AG08396 (cell line): ENCODE measurements at places on chromosomes 2 and 18.

DNA sequence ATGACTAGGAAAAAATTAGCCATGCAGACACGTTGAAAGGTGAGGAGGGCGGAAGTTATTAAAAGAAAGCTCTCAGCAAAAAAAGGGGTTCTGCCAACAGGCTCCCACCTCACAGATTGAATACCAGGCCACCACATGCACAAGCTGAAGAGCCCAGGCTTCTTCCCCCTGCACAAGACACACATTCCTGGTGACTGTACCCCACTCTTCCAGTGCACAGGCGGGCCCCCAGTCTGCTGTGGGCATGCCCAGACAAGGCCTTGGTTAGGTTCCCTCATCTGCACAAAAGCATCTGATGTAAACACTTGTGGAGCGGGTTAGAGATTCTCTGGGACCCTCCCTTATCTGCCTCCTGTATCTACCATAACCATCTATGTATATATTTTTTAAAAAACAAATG, 81.7 kb downstream of the AGPS start:
- no peak for DNase-seq

- DNase-seq: no peak
Measured at GRCh38 chr2:104745846-104746245, 108.1 kb upstream of the POU3F3 start.

DNA sequence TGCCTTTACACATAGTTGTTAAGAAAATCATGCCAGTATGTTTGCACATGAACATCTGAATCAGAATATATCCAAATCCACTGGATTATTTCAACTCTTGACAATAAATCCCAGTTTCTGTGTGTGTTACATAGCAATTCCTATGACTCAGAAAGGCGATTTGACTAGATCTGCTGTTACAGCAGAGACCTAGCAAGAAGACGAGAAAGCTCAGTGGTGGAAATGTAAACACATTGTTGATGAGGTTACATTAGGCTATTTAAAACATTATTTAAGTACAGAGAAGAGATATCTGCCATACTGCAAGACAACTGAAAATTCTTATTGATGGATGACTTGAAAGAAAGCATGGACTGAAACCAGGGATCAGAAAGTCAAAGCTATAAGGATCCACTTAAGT, 73.0 kb upstream of the SMIM21 start:
- no peak for DNase-seq

DNA sequence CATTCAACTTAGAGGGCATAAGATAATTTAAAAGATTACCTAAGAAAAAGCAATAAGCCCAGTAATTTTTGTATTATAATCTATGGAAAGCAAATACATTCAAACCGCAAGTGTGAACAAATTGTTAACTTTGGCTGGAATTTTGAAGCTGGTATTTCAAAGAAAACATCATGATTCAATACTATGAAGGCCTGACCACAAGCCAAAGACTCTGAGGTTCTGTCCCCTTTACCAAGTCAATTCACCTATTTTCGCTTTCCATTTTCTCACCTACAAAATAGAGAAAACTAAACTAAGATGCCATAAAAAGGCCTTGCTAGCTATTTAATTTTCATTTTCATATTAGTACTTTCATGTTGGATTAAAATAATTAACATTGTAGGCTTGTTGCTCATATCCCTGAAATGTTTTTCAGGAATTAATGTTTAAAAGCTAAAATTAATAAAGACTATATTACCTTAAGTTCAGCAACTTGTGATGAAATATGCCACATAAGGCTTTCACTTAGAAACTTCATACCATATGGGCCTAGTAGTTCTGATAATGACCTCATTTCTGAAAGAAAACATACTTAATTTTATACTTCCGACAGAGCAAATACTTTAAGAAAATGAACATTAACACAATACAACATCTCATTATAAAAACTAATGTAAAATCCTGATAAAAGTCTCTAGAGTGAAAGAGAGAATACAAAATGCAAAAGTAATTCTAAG, 85.7 kb upstream of the FRZB start:
- DNase-seq: no peak

DNA sequence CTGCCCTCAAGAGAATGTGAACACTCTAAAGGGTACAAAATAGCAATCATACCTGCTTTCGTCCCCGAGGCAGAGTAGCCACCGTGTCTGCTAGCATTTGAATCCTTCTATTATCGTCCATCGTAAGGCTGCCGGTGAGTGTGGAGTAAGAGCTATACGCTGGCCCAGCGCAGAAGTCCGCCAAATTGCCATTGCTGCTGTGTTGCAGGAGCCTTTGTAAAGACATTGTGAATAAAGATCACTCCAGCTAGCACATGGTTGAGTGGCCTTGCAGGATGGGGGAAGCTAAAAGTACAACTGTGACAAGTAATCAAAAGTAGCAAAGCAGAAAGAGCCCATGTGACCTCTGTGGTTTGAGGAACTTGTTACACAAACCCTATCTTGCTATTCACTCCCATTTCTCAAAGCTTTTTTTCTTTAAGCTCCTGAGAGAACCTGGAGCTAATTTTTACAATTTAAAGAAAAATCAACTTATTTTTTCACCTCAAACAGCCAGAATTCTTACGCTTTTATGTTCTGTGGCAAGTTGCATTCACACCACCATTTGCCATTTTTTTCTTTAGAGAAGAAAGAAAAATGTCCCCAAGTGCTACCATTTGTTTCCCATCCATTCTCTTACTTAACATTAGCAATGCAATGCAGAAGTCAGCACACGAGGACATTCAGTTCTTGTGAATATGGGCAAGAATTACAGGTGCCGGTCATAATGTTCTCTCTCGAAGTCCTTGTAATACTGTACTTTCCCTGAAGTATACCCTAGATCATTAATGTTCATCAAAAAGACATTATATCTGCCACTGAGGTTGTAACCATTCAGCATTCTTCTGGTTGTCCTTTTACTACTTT, at the start of gene CYTIP:
TSS of gene CYTIP (minus strand) at position 295 of the 846 bp plus-strand sequence. CDS start at position 226, 69 bp downstream.
- no peak for DNase-seq

- DNase-seq: no peak
Measured at GRCh38 chr18:48452861-48453323, 43.7 kb upstream of the ZBTB7C start.

- DNase-seq: peak; percentile 41
Measured at GRCh38 chr2:64622443-64623241, 31.1 kb downstream of the SERTAD2 start.

DNA sequence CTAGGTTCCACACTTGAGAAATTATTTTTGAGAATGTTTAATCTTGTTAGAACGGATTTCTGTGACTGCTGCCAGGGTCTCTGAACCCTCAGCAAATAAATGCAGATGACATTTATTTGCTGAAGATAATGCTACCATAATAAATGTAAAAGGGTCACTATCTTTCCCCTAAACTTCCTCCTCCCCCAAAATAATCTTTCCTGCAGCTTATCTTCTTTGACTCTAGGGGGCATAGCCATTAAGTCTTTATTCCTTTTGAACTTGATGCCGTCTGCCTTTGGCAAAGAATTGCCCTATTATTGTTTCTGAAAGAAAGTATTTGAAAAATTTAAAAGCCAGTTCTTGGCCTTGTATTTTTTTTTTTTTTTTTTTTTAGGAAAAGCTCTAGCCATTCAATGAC, 63.6 kb upstream of the ACSL3 start:
- peak; percentile 30 for DNase-seq

GRCh38 chr2:235852526-235852920, 315.7 kb downstream of the GBX2 start:
- no peak for DNase-seq

DNA sequence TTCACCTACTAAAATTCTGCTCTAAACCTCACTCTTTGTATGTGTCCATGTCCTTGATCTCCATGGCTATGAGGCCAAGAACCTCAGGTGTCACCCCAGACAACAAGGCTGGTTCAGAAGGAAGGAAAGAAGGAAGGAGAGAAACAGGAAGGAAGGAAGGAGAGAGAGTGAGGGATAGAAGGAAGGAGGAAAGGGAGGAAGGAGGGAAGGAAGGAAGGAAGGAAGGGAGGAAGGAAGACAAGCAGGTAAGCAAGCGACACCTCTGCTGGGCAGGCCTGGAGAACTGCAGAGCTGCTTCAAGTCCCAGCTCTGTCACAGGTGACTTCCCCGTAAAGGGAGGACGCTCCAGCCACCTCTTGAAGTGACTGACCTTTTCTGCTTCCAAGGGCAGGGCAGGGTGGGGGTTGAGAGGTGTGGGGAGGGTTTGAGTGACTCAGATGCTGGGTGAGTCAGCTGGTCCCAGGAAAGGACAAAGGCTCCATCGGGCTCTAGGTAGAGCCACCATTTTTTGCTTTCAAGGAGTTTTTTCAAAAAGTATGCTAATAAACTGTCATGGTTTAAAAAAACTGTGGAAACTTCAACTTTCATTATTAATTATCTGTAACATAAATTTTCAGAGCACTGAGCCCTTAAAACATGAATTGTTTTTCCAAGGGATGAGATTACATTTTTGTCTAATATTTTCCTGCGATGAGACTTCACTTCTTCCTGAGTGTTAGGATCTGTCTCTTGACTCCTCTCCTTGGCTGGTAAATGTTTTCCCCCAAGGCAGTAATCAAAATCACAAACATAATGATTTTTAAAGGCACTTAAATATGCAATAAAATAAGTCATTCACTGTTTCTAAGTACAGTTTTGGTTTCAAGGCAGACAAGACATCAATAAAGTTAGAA, 90.1 kb upstream of the L3MBTL4 start:
- DNase-seq: no peak
